ENCODE measurements at places on chromosomes 3 and 15.
A peak's percentile ranks its signal among the peaks of the same experiment; 100 is the strongest.

GRCh38 chr3:134308350-134308891 is 57.8 kb upstream of the RYK start:
- peak; percentile 89 for DNase-seq

GRCh38 chr3:123816673-123817207 is 67.4 kb downstream of the MYLK start:
- DNase-seq, result no peak

GRCh38 chr3:102034639-102035451 is 185.5 kb downstream of the NFKBIZ start:
- no peak for DNase-seq

- peak; percentile 34 for DNase-seq
Observed at GRCh38 chr15:98231696-98232440, 271.4 kb downstream of the ARRDC4 start.

- DNase-seq, result no peak
Observed at GRCh38 chr3:57958642-57959422, 49.4 kb upstream of the FLNB start.

GRCh38 chr3:123154020-123154985 is 47.4 kb upstream of the SEC22A start:
- no peak for DNase-seq

DNA sequence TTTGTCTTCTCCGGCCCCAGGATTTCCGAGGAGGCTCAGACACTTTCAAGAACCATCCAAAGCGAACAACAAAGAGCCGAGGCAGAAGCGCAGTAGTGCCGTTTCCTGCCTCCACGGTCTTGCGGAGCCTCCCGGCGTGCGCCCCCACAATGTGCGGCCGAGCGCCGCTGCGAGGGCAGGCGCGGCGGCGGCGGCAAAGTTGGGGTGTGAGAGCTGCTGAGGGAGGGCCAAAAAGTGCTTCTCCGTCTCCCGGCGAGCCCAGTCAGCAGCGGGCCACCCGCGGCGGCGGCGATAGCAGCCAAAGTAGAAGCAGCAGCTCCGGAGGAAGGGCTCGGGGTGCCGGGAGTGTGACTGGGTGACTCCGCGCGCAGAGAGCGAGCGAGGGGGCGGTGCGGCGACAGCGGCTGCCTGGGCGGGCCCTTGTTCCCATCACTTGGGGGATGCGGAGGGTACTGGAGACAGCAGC is 749.1 kb downstream of the ROBO1 start:
- DNase-seq, result peak; percentile 72

- peak; percentile 29 for DNase-seq
Observed at GRCh38 chr3:23183731-23184130, 19.4 kb upstream of the UBE2E2 start.

- peak; percentile 72 for DNase-seq
Observed at GRCh38 chr15:34812369-34812768, 17.0 kb upstream of the ACTC1 start.

GRCh38 chr15:100891307-100892012 is 11.8 kb downstream of the ALDH1A3 start:
- DNase-seq, result no peak

- DNase-seq, result no peak
Observed at GRCh38 chr15:38349251-38349650, 96.6 kb downstream of the SPRED1 start.

DNA sequence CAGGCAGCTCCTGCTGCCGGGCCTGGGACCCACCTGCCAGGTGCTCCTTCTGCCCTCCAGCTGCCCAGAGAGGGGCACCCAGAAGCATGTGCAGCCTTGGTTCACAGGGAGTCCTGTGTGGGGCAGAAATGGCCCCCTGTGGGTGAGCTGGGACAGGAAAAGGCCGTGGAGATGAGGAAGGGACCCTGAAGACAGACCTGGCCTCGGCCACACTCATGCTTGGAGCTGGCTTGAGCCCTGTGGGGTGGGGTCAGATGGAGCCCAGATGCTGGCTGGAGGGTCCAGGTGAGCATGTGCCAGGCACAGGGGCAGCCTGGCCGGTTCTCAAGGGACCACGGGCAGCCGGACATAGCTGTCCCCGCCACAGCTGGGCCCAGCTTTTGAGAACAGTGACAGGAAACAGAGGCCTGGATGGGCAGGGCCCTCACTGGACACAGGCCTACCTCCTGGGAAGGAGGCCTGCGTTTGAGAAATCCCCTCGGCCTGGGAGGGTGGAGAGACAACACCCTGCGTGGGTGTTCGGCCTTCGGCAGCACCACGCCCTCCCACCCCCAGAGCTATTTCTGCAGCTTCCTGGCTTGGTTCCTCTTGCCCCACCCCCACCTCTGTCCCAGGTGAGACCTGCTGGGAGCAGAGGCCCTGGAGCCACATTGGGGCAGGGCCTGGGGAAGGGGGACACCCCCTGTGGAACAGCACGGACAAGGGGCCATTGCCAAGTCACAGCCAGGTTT is 132.6 kb upstream of the MEF2A start:
- DNase-seq, result no peak

- no peak for DNase-seq
Observed at GRCh38 chr15:69793431-69793780, 304.3 kb downstream of the TLE3 start.

DNA sequence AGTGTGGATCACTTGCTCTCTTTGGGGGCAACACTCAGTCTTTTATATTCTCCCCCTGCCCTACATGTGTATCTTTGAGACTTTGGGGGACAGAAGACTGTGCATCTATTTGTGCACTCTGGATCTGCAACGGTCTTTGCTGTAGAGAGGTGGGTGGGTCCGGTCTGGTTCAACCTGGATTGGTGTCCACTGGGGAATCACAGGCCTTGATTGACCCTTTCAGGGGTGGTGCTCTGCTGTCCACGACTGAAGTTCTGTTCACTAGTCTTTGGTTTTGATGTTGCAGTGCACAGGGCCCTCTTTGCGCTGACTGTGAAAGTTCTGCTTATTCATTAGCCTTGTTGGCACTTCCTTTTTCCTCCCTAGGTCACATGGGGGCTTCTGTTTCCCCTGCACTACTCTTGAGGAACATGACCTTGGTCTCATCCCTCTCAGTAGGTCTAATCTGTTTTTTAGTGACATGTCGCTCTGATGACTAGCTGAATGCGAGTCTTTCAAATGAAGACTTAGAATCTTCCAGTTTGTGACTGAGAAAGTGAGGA is 284.2 kb downstream of the SV2B start:
- DNase-seq, result no peak

GRCh38 chr3:10758304-10759037 is 57.6 kb upstream of the SLC6A11 start:
- peak; percentile 79 for DNase-seq

- DNase-seq, result no peak
Observed at GRCh38 chr3:177427540-177427939, 230.3 kb upstream of the TBL1XR1 start.
